Activated CD8-positive, alpha-beta memory T cell treated with anti-CD3 and anti-CD28 coated beads for 1 hour (primary cell): ENCODE measurements at places on chromosomes 7 and 10.

DNA sequence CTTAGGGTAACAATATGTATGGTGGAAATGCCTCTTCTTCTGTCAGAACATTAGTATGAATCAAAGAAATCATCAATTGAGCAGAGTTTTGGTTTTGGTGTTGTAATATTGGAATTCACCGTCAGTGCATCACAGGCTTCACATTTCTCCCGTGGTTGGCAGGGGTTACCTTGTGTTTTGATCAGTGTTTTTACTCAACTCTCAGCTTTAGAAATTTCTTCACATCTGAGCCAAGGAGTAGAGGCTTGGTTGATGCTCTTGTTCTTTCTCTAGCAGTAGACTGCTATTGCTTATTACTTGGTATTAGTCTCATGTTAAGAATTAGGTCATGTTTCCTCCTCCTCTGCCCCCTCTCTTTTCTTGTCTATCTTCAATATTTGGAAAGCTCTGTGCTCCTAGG lies 188.8 kb upstream of the SMIM30 start:
- DNase-seq = no peak

DNA sequence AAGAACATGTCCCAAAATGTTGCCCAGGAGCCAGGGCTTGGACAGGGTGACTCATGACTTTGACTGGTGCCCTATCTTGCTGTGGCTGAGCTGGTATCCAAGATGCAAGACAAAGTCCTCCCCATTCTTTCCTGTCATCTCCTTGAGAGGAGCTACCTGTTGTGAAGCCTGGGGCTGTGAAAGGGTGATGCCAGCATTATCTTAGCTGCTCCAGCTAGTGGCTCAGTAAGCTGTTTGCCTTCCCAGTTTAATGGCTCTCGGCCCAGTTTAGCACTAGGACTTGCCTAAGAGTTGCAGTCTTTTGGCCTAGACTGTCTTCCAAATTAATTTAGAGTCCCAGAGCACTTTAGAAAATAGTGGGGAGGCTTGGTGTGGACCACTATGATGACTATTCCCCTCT lies 424.3 kb upstream of the NRG3 start:
- DNase-seq = no peak

DNA sequence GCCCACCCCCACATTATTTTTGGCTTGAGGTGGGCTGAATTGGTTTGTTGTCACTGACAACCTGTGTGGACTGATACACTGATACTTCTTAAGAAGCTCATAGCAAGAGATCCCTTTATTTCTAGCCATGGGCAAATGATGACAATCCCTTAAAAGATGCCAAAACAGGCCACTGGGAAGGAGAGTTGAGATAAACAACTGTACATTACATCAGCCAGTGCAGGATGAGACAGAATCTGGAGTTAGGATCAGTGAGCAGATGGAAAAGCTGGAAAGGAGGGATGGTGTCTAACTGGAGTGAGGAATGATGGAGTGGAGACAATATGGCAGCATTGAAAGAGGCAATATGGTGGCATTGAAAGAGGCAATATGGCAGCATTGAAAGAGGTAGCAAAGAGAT lies 195.9 kb upstream of the LYZL2 start:
- no peak for DNase-seq

DNA sequence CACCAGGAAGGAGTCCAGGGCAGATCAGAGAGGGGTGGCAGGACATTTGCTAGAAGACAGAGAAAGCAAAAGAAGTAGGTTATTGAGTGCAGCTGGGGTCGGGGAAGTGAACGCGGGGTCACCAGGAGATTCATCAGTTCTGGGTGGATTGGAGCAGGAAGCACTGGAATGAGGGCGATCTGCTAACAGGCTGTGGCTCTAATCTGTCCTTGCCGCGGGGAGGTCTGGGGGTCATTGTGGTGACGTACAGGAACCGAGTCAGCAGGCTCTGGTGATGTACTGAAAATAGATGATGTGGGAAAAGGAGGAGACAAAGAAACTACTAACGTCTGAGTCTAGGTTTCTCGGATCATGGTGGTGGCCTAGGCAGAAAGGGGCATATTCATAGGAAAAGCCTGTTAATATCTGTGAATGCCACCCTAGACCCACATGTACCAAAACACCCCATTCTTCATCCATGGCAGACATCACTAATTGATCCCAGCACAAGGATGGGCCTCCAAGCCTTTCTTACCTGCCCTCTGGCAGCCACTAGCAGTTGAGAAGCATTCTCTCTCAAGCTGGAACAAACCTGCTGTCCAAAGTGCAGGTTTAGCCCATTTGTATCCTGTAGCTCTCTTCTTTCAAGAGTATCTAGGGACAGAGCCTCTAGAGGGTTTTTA lies 134.5 kb downstream of the C10orf105 start:
- no peak for DNase-seq

GRCh38 chr7:22628112-22628511 lies 98.9 kb upstream of the IL6 start:
- DNase-seq = no peak

DNA sequence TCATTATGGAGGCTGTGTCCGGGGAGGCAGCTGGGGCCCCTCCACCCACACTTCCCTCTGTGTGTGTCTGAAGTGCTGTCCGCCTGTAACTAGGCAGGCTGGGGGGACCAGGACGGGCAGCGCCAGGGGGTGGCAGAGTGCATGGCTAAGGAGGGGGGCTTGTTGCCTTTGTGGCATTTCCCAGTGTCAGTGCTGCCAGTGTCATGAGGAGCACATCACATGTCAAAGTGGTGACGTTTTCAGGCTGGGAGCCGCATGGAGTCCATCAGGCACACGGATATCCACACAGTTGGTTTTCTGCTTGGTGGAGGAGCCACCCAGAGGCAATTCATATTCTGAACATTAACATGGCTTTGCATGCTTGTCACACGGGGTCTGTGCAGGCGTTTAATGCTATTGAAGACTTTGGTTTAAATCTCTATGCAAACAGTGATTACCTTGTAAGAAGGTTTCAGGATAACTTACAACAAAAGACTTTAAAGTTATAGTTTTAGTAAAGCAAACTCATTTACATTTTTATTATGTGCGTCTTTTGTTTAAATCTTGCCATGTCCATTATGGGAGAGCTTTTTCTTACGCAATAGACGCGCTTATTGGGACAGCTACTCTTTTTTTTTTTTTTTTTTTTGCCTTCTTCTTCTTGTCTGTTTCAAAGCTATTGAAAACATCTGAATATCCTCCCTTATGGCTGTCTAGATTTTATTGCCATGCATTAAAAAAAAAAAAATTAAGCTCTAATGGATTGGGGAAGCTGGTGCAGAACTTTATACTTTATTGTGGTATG lies 52.9 kb downstream of the C10orf67 start:
- DNase-seq = no peak

- no peak for DNase-seq
Measured at GRCh38 chr10:72887043-72887442, 6.5 kb upstream of the OIT3 start.

GRCh38 chr7:140330128-140330527 lies 68.2 kb downstream of the SLC37A3 start:
- no peak for DNase-seq

DNA sequence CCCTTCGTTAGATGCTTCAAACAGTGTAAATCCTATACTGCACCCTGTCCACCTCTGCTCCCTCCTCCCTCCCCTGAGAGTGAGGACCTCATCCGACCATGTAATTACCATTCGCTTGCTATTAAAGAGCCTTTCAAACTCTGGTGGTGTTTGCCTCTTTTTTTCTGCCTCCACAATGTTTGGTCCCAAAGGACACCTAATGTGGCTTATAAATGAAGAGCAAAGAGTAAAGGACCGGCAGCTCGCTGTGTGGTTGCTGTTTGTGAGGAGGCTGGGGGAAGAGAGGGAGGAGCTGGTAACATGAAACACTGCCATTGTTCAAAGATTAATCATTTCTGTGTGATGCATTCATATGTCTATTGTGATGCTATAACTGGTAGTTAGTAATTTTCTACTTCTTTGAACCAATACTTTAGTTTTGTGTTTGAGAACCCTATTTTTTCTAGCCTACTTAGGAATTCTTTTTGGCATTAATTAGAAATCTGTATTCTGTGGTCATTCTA lies 27.9 kb downstream of the MTURN start:
- no peak for DNase-seq

DNA sequence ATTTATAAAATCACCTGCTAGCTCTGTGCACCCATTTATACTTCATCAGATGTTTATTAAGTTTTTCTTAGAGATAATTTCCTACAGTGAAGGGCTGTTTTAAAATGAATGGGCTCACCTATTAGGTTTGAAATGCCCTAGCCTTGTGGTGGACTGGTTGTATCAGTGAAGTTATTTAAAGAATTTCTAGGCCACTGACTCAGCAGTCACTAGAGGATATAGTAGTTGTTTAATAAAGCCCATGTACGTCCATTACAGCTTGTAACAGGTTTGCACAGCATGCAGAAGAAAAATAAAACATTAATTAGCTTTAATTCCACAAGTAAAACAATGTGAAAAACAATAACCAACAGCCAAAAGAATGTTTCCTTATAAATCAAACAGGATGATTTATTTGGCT lies 128.0 kb downstream of the RSU1 start:
- DNase-seq = no peak

- peak; percentile 49 for DNase-seq
Measured at GRCh38 chr10:26697163-26697921, at the start of gene PDSS1. PDSS1 (plus strand) TSS chr10:26697701; CDS start chr10:26697712, 11 bp downstream.

GRCh38 chr10:17951868-17952371 lies at the start of gene SLC39A12:
SLC39A12 (plus strand) TSS chr10:17951918; CDS start chr10:17953277, 1,359 bp downstream.
- no peak for DNase-seq

- DNase-seq = no peak
Measured at GRCh38 chr7:47875998-47876744, 72.1 kb downstream of the PKD1L1 start.

DNA sequence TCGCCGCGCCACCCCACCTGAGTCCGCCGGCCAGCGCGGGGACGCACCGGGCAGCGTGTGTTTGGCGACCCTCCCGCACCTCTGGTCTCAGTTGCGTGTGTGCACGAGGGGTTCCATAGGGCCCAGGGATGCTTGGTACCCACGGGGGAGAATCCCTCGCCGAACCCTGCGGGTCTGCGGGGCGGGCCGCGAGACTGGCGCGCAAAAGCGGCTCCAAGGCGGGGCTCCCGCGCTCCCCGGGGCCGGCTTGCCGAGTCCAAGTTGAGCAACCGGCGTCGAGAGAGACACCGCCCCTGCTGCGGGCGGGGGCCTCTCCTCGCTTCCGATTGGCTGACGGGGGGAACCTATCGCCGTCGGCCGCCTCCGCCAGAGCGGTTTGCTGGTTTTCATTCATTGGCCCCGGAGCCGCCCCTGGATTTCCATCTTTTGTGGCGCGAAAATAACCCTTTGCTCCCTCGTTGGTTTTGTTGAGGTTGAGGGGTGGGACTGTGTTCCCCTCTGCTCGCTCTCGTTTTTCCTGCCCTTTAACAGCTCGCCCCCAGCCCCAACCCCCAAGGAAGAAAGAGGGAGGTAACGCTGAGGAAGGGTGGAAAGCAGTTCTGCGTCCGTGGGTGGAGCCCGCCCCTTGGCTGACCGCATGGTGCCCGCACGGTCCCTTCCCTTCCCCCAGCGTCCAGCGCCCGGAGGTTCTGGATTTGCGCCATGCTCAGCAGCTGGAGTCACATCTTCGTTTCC lies 4.0 kb upstream of the IGF2BP3 start:
- no peak for DNase-seq

- no peak for DNase-seq
Measured at GRCh38 chr7:106335814-106336213, 51.0 kb upstream of the NAMPT start.

GRCh38 chr7:18520450-18521235 lies 25.1 kb downstream of the HDAC9 start:
- no peak for DNase-seq

- no peak for DNase-seq
Measured at GRCh38 chr10:31148951-31149350, 117.3 kb upstream of the ZNF438 start.

GRCh38 chr7:50312250-50313162 lies 8.0 kb downstream of the IKZF1 start:
- no peak for DNase-seq

GRCh38 chr10:44899450-44900080 lies 11.6 kb upstream of the TMEM72 start:
- DNase-seq = no peak

GRCh38 chr7:101106386-101106785 lies 20.5 kb upstream of the SERPINE1 start:
- no peak for DNase-seq

- no peak for DNase-seq
Measured at GRCh38 chr7:75968012-75968411, 26.4 kb downstream of the TMEM120A start.

DNA sequence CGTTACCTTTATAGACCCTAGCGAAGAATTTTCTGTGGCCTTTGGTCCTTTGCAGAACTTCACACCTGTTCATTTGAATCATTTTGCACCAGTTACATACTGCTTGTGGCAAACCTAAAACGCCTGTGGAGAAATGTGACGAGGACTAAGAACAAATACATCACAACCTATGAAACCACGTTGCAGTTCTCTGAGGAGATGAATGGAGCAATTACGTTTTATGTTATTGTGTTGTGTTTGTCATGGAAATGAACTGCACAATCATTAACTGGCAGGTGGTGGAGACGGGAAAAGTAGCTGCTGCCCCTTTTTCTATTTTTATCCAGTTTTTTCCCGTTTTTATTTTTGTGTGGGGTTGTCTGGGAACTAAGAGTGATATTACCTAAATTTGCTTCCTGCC lies 505.5 kb downstream of the SDK1 start:
- DNase-seq = no peak

GRCh38 chr7:40299097-40299496 lies 164.3 kb downstream of the SUGCT start:
- no peak for DNase-seq

- no peak for DNase-seq
Measured at GRCh38 chr10:63976538-63976937, 455.3 kb downstream of the REEP3 start.

DNA sequence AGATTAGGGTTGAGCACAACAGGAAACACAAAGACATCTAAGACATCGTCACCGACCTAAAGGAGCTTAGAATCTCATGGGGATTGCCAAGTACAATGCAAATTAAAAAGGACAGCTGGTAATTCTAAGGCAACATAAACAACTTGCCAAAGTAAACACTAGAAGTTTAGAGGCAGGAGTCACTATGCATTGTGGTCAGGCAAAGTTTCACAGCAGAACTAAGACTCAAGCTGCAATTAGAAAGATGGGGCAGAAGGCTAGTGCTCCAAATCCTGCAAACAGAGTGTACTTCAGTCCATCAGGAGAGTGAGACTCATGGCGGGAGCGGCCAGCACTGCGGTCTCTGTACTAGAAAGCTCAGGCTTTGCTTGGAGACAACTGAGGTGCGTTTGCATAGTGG lies 52.7 kb downstream of the HIPK2 start:
- DNase-seq = no peak

DNA sequence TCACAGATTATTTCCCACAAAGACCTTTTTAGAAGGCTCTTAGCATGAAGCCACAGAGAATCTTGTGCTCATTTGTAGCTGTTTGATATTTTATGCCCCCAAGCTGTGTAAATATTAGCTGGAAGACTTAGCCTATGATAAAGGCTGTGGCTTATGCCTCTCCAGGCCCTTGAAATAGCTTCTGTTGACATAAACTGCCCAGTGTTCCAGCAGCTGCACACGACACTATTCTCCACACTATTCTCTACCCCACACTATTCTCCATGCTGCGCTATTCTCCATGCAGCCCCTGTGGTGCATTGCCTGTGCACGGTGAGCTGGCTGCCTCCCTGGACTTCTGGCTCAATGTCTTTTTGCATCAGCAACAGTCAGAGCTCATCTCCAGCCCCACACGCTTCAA lies 13.1 kb downstream of the DDC start:
- no peak for DNase-seq

GRCh38 chr7:98913612-98914011 lies 35.3 kb downstream of the TRRAP start:
- DNase-seq = no peak

- no peak for DNase-seq
Measured at GRCh38 chr7:129202058-129202777, 13.8 kb downstream of the SMO start.
